Hematopoietic multipotent progenitor cell treated with erythropoietin and hydrocortisone succinate and interleukin-3 and kit ligand, for 6 days (in vitro differentiated cells): ENCODE measurements at places on chromosomes 7 and 10.
A peak's percentile ranks its signal among the peaks of the same experiment; 100 is the strongest.

- no peak for DNase-seq
Observed at GRCh38 chr10:78981257-78981969, 87.4 kb upstream of the ZMIZ1 start.

DNA sequence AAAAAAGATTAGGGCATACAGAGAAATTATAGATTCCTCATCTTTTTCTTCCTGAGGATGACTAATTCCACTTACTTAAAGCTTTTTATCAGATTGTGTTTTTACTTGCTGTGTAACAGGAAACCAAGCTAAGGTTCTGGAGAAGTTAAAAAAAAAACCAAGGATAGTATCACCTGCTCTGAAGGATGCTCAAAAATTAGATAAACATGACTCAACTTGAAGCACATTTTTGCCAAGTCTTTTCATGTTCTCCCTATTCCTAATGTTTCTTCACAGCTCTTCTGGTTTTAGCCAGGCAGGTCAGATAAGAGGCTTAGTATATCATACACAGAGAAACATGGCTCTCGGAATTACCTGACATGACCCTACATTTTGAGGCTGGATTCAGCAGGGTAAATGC is 90.3 kb downstream of the CPEB3 start:
- DNase-seq = no peak

GRCh38 chr7:1752771-1753563 is 82.9 kb downstream of the ELFN1 start:
- peak; percentile 21 for DNase-seq

DNA sequence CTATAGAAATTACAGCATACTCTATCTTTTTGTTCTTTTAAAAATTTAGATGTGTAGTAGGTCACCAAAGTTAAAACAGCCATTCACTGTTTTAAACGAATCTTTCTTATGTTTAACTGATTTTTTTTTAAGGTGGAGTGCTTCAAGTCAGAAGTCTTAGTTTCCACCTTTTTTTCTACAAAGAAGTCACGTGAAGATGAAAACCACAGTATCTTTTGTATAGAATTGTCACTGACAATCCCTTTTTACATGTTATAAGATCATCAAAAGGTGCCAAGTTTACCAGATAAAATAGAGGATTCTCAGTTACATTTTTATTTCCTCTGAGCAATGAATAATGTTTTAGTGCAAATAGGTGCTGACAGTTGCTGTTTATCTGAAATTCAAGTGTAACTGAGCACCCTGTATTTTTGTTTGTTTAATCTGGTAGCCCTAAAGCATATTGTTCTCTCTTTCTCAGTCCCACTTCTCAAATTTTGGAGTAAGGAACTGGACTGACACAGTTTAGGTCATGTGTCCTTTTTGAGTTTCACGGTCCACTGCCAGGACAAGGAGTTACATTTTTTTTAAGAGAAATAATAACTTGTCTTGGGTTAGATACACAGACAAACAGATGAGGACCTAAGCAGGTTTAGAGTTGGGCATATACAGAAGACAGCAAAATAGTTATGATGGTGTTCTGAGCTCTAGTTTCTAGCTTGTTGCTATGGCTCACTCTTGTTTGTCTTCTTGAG is 233.2 kb upstream of the MBL2 start:
- DNase-seq = no peak

GRCh38 chr7:157650131-157650631 is 313.4 kb downstream of the DNAJB6 start:
- no peak for DNase-seq

DNA sequence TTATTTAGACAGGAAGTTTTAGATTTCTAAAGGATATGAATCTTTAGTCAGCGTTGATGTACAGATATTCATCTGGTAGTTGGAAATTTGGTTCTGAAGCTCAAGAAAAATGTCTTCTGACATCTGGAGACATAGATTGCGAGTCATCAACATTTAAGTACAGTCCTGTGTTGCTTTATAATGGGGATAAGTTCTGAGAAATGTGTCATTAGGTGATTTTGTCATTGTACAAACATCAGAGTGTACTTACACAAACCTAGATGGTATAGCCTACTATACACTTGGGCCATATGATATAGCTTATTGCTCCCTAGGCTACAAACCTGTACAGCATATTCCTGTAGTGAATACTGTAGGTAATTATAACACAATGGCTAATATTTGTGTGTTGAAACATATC is 49.6 kb upstream of the UBN2 start:
- DNase-seq = peak; percentile 36

DNA sequence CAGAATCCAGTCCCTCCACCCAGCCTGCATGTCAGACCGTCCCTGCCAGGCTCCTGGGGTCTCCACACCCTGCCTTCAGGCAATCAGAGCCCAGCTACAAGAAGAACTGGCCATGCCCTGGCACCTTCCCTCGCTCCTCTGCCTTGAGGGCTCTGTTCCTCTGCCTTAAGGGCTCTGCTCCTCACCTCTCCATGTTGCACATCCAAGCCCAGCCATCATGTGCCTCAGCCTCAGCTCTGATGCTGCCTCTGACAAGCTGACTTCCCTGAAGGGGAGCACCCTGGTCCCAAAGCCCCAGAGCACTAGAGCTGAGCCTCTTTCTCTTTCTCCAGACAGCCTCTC is 50.3 kb upstream of the ANTXRL start:
- DNase-seq = no peak

DNA sequence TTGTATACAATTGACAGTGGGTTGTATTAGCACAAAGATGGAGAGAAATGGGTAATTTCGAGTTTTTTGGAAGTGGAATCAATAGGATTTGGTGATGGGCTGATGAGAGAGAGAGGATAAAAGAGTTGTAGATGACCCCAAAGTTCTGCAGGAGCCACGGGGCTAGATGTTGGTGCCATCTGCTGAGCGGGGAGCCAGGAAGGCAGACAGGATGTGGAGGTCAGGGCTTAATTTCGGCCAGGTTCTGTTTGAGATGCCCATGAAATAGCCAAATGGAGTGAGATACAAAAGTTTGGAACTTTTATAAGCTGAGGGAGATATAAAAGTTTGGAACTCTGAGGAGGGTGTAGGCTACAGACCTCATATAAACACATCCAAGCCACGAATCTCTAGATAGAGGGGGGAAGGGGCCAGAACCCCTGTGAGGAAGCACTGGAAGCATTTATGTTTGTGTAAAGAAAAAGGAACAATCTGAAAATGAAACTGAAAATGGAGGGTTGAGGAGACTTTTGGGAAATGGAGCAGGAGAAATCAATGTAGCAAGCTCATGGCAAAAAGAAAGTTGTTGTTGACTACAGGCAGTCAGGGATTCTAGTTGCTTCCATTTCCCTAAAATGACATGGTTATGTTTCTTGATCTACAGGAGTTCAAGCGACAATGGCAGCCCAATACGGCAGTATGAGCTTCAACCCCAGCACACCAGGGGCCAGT is 2.2 kb downstream of the GIMAP4 start:
- no peak for DNase-seq

DNA sequence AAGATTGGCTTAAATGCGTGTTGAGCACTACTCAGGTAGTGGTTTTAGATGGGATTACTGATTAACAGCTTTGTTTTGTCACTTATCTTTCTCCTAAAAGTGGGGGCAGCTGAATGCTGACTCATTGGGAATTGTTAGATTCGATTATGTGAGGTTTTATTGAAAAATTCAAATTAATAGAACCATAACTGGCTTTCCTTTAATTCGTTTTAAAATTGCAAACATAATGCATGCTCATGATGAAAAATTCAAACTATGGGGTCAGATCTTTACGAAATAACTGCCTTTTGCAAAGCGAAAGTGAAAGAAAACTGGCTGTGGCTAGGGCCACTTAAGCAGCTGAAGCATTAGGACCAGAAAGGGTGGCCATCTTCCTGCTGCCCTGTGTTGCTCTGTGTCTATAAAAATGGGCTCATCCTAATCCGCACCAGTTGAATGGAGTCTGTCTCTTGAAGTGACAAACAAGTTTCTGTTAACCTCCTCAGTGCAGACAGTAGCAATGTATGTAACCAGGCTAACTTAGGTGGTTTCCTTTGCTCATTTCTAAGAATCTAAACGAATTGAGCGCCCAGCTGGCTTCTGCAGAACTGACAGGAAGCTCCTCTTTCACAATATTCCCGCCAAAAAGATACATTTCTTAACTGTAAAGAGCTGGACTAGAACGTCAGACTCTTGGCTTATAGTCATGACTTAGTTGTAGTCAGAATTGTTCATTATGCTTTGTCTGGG is 27.8 kb downstream of the DENND10 start:
- peak; percentile 88 for DNase-seq

GRCh38 chr10:13006037-13006436 is 4.5 kb upstream of the CCDC3 start:
- DNase-seq = no peak

DNA sequence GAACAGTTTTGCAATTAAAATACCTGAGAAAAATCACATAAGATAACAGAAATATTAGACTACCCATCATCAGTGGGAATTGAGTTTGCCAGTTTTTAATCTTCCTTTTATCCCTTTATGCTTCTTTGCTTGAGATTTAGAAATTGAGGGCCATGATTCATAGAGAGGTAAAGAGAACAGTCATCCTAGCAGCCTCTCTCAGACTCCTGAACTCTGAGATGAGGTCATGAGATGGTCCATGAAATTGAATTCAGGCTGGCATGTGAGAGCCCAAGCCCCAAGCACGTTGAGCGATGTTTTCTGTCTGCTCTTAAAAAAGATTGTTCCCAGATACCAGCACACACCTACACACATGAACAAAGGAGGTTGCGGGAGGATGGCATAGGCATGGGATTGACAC is 91.1 kb downstream of the CREB5 start:
- DNase-seq = no peak

DNA sequence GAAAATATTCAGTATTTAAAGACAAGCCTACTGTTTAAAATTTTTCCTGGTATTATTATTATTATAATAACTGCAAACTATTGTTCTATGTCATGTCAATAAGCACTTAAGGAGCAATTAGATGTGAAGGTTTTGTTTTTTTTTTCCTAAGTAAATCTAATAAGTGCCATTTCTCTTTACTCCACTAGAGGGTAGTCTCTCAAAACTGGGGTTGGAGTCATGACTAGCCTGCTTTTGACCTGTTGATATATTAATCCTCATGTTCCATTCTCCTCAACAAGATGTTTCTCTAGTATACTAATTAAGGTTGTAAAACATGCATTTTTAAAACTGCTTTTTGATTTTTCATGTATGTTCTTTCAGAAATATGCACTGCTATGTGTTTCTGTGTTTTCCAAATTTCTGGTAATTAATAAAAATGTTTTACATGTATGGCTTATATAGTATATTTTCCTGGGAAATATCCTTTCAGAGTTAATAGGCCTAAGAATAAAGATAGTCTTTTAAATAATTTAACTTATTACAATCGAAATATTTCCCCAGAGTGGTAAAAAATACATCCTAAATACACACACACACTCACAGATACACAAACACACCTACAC is 1.0 kb upstream of the LRRN3 start:
- peak; percentile 75 for DNase-seq

DNA sequence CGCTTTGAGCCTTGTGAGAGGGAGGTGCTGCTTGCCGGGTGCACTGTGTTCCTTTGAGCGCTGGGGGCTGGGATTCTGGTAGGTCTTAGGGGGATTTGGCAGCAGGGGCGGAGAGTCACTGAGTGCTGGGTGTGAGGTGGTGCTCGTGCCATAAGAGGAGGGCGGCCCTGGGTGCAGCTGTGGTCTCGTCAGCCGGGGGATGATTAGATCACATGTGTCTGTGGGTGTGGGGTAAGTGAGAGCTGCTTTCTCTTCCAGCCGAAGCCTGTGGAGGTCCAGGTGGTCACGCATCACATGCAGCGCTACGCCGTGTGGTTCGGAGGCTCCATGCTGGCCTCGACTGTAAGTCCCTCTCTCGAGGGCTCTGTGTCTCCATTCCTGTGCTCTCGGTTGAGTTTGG is 93.7 kb downstream of the ACTR3B start:
- DNase-seq = no peak

DNA sequence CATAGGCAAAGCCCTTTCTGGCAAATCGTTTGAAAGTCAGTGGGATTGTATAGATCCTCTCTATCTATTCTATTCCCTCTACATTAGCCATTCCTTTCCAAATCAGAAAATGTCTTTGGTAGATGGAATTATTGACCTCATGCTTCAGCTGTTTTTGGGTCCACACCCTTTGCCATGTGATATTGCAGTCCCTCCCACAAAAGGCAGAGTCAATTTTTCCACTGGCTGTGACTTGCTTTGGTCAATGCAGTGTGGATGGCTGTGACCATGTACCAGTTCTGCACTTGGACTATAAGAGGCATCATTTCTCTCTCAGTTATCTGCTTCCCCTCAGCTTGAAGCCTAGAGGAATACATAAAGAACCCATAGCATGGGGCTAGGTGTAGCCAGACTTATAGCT is 332.9 kb downstream of the PTEN start:
- no peak for DNase-seq

- DNase-seq = no peak
Observed at GRCh38 chr10:118557946-118558345, 37.5 kb downstream of the PRLHR start.

DNA sequence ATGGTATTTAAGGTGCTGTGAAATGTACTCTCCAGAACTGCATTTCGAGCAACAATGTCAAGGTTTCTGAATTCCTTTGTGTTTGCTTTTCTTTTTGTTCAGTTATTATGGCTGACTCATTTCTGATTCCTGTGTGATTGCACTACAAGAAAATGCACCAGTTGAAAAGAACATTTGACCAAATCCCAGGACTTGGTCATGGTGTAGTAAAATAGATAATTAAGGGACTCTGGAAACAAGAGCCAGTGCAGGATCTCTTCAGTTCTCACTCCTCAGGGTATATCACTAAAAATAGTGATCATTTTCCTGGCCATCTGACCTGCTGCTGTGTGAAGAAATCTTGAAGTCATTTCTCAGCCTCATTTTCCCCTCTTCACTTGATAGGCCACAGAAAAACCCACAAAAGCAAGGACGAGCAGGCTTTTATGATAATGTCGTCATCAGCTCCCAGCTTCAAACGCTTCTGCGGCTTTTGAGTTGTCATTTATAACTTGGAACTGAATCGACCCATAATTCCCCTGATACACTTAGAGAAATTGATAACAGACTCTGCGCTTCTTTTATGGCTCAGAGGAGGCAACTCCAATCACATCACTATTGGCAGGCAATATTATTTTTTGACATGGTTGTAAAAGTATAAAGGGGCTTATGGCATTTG is 274.7 kb downstream of the HDAC9 start:
- no peak for DNase-seq

DNA sequence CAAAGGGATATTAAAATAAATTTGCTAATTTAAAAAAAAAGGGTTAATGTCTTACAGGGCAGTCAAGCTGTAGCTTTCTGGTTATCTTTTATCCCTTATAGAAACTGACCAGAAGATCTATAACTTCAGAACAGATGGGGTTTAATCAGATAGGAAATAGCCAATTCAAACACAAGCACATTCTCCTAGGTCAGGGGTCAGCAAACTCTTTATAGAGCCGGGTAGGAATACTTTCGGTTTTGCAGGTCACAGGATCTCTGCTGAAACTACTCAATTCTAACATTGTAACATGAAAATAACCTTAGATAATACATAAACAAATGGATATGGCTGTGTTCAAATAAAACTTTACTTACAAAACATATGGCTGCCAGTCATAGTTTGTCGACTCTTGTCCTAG is 479.8 kb downstream of the ADRA2A start:
- DNase-seq = no peak

DNA sequence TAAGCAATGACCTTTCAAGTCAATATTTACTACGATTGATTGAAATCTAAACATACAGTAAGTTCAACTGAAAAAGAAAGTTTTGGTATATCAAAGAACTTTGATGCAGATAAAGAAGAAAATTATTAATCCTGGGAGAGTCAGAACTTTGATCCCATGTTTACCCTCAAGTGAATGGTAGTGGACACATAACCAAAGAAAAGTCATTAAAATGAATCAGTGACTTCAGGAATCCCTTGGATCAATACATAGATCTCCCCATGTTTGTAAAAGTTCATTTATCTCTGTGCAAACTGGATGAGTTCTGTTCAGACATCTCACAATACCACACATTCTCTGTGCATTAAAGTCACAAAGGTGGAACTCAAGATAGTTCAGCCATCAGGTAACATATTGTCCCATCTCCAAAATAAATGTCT is 75.5 kb upstream of the RELN start:
- no peak for DNase-seq
